ENCODE measurements at places on chromosomes 12 and 14. TPM values are rescaled to one million over a fixed set of nuclear protein-coding genes. Genes with fewer than 3 reads are reported as not detected.

GRCh38 chr12:48774516-48774915 lies 14.4 kb downstream of the ADCY6 start:
- no peak for DNase-seq

DNA sequence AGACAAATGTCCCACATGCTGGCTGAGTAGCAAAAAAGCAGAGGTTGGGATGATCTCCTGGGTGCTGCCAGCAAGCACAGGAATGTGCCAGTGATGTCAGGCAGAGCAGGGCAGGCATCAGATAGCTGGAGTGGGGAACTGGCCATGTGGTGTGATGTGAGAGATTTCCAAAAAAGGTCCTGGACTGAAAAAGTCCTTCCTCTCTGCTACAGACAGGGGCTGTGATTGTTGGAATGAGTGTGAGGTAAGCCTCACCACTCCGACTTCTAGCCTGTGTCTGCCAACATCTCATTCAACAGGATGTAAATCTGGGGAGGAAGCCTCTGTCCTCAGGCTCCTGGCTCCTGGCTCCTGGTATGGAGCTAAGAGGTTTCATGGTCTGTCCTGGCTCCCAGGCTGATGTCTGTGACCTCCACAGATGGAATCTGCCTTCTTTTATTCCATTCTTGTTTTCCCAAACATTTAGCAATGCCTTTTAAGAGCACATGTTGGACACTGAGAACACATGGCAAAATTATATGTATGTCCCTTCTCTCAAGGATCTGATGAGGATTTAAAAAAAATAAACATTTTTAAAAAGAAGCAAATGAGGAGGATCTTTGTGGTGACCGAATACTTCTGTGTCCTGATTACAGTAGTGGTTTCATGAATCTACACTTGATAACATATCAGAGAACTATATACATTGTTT lies 50.1 kb upstream of the STK38L start:
- DNase-seq: peak; percentile 87

BTBD7 gene
- 35.4 TPM for total RNA-seq

- no peak for DNase-seq
Measured at GRCh38 chr12:31316891-31317290, 9.1 kb downstream of the SINHCAF start.

GRCh38 chr14:70289138-70289537 lies 70.3 kb downstream of the COX16 start:
- DNase-seq: no peak

CMKLR1 gene
- 1.7 TPM for total RNA-seq

FAIM2 gene
- 3.9 TPM for total RNA-seq

All from fibroblast of villous mesenchyme (primary cell).